ENCODE measurements at places on chromosomes 2 and 18.

- DNase-seq: no peak
These were observed 12.7 kb upstream of the EFR3B start for GRCh38 chr2:25029183-25029554.

- DNase-seq: no peak
These were observed 1193.9 kb upstream of the CELF4 start for GRCh38 chr18:38759457-38759856.

GRCh38 chr2:27115519-27115918, 3.4 kb downstream of the CGREF1 start:
- DNase-seq: no peak

DNA sequence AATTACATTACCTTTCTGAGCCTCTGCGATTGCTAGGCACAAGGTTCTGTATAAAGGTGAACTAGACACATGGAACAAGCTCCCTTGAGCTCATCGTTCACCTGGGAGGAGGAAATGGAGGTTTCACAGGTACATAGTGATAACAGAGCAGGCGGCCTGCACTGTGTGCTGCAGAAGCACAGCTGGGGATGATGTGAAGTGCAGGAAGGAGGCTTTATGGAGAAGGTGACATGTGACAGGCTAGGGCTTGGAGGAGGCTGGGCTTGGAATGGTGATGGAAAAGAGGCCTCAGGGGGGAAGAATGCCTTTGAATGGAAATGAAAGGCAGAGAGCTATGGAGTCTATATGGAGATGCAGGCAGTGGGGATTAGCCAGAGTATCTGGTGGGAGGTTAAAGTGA, 22.9 kb downstream of the MARCHF4 start:
- DNase-seq: no peak

GRCh38 chr2:30984148-30984547, 154.1 kb downstream of the GALNT14 start:
- no peak for DNase-seq

DNA sequence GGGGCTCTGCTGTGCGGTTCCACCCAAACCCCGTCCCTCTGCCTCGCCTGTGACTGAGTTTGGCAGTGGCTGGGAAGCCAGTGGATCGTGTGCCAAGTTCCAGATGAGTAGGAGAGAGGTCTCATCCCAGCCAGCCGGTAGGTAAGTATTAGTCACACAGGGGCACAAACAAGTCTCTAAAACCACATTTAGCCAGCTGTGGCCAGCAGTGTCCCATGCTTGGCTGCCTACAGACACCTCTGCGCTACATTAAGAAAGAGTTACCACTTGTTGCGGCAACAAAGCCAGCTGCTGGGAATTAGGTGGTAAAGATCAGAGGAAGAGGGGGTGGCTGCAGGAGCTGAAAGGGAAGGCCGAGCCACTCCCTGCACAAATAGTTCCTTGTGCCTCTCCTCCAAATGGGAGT, 81.2 kb downstream of the GATA6 start:
- DNase-seq: no peak

GRCh38 chr2:88090446-88091283, 23.0 kb downstream of the SMYD1 start:
- DNase-seq: no peak

DNA sequence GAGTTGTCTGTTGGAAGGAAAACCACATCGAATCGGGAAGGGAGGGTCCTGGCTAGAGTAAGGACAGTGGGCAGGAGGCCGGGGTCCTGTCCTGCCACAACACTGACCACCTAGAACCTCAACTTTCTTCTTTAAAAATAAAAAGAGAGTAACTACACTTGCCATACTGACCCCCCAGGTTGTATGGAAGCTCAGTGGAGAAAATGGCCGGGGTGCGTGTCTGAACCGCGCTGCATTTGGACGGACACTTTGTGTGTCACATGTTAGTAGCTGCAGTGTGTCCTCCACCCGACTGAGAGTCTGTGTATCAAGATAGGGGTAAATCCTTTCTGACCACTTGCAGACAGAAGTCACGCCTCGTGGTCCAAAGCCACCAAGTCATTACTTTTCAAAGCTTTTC, 87.0 kb downstream of the GBX2 start:
- no peak for DNase-seq

- no peak for DNase-seq
These were observed 18.8 kb upstream of the ENOSF1 start for GRCh38 chr18:731185-731584.

Measured in cortex of kidney (tissue), 1 donor.